ENCODE measurements at places on chromosomes 3 and 15.
A peak's percentile ranks its signal among the peaks of the same experiment; 100 is the strongest.

DNA sequence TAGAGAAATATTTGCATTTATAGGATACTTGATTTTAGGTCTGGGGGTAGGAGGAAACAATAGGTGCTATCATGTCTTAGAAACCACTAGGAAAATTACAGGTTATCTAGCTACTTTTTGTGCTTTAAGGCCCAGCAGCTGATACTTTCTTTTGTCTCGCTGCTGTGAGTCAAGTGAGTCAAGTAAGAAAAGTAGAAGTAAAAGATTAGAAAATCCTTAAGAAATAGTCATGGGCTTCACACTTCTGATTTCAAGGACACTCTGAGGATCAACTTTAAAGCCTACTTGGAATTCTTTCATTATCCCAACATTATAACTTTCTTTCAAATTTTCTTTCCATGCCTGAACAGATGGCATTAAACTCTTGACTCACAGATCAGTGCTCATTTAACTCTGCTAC is 95.2 kb upstream of the RBMS3 start:
- peak; percentile 13 for DNase-seq

DNA sequence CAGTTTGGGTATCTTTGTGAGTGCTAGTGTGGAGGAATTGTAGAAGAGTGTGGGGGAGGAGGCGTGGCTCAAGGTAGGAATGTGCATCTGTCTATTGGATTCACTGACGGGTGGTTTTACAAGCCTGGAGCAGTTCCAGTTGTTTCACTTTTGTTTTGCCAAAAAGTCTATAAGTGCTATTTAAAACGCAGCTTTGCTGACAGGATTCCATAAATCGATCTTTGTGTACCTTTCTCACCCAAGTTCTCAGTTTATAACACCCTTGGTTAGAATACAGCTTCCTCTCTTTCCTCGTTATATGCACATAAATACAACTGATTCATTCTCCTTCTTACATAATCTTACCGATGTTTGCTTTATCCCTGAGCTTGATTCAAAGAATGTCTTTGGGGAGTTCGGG is 123.2 kb upstream of the UBE2E2 start:
- DNase-seq = peak; percentile 55

- peak; percentile 35 for DNase-seq
These were observed at the start of gene SEMA4B for GRCh38 chr15:90201130-90201943. TSS of gene SEMA4B (plus strand) at chr15:90201330. CDS start at chr15:90201579, 249 bp downstream.

DNA sequence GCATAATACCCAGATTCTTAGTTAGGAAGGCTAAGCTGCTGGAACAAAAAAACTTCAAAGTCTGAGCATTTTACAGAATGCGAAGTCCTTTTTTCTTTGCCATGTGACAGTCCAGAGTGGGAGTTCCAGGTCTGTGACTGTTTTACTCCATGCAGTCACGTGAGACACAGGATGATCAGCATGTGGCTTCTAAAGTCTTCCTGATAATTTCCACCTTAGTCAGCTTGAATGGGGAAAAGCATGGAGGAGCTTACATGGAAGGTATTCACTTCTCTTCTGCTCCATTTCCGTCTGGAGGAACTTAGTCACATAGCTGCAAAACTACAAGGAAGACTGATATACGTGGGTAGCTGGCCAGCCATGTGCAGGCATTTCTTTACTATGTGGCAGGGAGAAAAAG is 1.7 kb downstream of the SNTN start:
- no peak for DNase-seq

DNA sequence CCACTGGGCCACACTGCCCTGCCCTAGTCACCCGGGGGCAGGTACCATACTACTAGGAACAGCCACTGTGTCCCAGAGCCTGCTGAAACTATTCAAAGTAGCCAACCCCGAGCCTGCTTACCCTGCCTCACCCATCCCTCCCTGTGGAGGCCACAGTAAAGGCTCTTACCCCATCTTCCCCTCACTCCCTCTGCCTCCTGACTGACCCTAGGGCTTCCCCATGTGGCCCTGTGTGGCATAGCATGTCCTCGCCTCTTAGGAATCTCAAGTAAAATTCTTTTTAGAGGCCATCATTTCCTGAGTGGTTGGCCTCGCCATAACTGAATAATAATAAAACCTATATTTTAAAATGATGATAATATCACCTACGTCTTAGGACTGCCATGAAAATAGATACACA is 112.2 kb upstream of the SLC6A11 start:
- DNase-seq = peak; percentile 46

DNA sequence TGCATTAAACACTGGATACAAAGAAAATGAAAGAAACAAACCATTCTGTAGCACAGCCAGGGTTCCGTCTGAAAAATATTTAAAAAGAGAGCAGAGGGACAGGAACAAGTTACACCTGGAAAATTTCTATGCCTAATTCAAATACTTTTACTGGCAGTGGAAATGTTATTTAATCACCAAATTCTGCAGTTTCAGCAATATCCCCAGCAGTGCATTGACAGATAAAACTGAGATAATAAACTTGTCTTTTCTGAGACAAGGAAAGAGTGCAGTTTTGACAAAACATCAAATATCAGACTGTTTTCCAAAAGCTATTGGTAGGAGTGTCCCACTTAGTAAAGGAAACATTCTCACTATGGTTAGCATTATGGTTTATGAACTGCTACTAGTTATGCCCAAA is 173.4 kb upstream of the FAM3D start:
- DNase-seq = no peak
